ENCODE measurements at places on chromosomes 16 and 17.

GRCh38 chr17:37713028-37713431 is 31.8 kb downstream of the HNF1B start:
- DNase-seq: no peak

DNA sequence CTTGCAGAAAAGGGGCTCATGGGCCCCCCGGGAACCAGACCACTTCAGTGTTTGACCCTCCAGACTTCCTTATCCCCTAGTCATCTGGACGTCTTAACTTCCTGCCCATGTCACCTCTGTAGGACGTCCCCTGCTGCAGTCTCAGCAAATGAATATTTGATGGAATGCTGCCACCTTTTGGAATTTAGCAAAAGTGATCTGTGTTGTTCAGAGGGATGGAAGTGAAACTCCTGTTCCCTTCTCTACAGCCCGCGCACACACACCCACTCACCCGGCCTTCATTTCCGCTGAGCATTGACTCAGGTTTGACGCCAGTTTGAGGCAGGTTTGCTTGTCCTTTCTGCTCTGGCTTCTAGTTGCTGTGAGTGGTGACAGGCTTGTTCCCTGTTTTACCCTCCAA is 507.2 kb upstream of the EEF2KMT start:
- DNase-seq: no peak

DNA sequence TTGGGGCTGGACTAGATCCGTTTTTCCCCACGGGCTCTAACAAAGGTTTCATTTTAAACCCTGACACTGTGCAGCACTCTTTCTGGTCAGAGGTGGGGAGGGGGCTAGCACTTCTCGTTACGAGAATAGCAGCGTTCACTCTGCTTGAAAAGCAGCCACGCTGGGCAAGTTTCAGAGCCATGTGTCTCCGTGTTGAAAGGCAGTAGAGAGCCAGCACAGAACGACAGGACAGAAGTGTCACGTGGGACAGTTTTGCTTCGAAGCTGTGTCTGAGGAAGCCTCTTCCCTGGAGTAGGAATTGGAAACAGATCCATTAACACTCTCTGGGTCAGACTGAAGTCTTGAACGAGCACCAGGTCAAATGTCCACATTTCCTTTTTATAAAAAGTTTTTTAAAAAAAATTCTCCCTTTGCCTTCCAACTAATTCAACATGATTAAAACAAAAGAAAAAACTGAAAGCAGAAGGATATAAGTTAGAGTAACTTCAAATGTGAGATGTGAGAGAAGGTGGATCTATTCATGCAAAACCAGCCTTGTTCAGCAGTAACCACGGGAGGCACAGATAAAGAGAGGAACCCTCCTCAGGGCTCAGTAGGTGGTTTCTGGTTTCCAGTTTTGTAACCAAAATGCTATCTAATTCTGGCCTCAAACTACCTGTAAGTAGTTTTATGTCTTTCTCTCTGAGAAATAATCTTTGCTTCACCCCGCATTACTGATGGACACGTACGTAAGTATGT is 65.0 kb downstream of the SMG6 start:
- DNase-seq: no peak

DNA sequence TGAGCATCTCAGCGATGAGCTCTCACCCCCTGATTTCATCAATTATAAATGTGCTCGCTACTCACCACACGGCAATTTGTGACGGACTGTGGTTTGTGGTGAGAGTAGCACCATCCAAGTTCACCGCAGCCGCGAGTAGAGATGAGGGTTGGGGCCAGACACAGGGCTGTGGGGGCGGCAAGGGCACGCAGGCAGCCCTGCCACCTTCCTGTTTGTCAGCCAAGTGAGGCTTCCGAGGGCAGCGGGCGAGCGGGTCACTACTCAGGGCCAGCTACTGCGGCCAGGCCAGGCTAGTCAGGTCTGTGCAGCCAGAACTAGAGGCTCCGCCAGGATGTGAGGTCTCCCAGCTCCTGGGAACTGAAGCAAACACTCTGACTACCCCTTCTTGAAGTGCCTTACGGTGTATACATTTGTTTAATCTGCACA is 39.6 kb upstream of the MEOX1 start:
- peak; percentile 42 for DNase-seq

- DNase-seq: no peak
Observed at GRCh38 chr16:13127144-13127543, 225.7 kb downstream of the SHISA9 start.

DNA sequence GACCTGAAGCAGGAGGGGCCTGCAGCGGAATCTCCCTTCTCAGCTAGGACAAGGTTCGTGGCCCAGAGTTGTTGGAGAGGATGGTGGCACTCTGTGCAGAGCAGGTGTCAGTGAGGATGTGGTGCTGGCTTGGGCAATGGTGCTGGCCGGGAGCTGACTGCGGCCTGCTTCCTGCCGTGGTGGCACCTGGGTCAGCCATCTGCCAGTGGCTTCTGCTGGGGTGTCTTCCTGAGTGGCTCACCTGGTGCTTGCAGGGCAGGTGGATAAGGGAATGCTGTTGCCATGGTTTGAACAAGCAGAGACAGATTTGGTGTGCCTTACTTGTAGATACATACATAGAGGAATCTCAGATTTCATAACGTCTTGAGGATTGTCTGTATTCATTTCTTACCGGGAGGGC is 69.6 kb downstream of the SEC14L1 start:
- DNase-seq: no peak

GRCh38 chr16:17564856-17565255 is 94.1 kb upstream of the XYLT1 start:
- no peak for DNase-seq

- DNase-seq: no peak
Observed at GRCh38 chr16:69593751-69594255, 28.0 kb downstream of the NFAT5 start.

DNA sequence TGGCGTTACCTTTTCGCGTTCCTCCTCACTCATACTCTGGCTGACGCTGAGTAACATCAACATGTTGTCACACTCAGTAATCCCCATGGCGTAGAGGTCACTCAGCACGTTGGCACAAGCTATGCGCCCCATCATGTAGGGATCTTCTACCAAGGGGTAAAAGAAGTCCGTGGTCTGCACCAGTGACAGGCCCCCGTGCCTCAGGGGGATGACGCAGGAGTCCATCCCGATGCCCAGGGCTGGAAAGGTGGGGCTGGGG is 596 bp downstream of the SEPHS2 start:
- DNase-seq: no peak

- DNase-seq: no peak
Observed at GRCh38 chr17:72193391-72194106, 72.7 kb downstream of the SOX9 start.

- DNase-seq: no peak
Observed at GRCh38 chr17:50949989-50950877, 84.1 kb upstream of the TOB1 start.

DNA sequence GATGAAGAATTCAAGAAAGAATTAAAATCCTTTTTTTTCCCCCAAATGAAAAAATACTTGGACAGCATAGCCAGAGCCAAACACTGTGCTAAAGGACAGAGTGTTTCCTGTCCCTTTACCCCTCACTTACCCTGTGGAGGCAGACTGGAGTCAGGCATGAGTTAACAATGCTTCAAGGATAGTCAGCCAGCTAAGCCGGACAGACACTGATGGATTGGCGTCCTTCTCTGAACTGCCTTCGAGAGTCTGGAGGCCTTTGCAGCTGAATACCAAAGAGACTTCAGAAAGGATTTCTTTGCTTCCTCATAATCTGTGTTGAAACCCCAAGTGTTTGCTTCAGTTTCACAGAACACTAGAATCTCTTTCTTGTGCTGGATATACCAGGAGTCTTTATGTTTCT is 4.6 kb downstream of the METTL9 start:
- DNase-seq: no peak

DNA sequence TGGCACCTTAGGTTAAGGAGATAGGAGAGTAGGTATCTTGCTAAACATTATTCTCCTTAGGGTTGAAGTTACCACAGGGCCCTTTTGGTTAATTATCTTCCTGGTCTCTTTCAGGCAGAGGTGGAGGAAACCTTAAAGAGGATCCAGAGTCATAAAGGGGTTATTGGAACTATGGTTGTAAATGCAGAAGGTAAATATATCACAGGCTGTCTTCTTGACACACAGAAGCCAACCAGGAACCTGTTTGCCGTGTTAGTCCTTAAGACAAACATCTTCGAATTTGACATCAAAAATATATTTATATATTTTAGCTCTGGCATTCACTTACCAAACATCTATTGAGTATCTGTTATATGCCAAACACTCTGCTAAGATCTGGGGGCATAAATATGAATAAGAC is 2.4 kb downstream of the DYNLRB2 start:
- no peak for DNase-seq

DNA sequence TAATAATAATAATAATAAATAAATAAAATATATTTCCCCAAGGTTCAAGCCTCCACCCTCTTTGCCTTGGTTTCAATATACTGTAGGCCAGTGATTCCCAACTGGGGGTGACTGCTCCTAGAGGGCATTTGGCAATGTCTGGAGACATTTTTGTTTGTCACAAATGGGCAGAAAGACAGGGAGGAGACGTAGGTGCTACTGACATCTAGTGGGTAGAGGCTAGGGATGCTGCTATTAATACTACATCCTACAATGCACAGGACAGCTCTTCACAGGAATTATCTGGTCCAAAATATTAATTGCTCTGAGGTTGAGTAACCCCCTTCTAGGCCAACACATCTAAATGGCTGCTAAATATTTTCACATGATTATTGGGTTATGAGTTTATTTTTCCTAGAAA is 12.8 kb upstream of the PRR14 start:
- no peak for DNase-seq

- peak; percentile 55 for DNase-seq
Observed at GRCh38 chr17:61201211-61201610, 198.4 kb upstream of the TBX2 start.

DNA sequence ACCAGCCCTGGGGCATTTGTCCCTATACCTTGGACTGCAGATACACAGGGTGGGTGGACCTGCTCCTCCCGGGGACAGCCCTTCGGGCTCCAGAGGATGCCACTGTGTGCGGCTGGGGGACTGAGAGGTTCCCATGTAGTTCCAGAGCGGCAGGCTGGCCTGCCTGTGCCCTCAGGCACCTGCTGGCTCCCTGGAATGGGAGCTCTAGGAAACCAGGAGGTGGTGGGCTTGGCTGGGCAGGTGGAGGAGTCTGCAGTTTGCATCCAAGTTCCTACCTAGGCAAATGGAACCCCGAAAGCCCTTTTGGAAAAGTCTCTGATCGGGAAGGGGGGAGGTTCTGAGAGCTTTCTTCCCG is 982 bp downstream of the DBNDD1 start:
- no peak for DNase-seq

GRCh38 chr16:22188595-22189442 is 17.3 kb upstream of the EEF2K start:
- no peak for DNase-seq

GRCh38 chr16:1198194-1198593 is 26.9 kb downstream of the TPSG1 start:
- no peak for DNase-seq

DNA sequence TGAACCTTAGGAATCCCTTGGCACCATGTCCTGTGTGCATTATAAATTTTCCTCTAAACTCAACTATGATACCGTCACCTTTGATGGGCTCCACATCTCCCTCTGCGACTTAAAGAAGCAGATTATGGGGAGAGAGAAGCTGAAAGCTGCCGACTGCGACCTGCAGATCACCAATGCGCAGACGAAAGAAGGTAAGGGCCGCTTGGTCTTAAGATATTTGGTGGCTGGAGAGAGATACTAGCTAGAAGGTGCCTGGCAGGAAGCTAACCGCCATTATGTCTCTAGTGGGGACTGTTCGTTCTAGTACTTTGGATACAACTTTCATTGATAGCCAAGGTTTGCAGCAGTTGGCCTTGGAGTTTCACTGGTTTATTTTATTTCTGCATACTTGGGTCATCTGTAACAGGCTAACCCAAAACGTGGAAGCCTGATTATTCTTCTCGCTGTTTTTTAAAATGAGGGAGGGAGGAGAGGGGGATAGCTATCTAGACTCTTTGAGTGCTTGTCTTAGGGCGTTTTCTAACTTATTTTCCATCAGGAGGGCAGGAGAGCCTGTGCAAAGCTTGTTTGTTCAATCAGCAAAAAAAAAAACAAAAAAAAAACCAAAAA is 1.3 kb downstream of the RBBP6 start:
- no peak for DNase-seq

- DNase-seq: no peak
Observed at GRCh38 chr16:72372087-72373045, 200.4 kb upstream of the PMFBP1 start.

- DNase-seq: no peak
Observed at GRCh38 chr17:9465210-9465921, 110.3 kb downstream of the STX8 start.

DNA sequence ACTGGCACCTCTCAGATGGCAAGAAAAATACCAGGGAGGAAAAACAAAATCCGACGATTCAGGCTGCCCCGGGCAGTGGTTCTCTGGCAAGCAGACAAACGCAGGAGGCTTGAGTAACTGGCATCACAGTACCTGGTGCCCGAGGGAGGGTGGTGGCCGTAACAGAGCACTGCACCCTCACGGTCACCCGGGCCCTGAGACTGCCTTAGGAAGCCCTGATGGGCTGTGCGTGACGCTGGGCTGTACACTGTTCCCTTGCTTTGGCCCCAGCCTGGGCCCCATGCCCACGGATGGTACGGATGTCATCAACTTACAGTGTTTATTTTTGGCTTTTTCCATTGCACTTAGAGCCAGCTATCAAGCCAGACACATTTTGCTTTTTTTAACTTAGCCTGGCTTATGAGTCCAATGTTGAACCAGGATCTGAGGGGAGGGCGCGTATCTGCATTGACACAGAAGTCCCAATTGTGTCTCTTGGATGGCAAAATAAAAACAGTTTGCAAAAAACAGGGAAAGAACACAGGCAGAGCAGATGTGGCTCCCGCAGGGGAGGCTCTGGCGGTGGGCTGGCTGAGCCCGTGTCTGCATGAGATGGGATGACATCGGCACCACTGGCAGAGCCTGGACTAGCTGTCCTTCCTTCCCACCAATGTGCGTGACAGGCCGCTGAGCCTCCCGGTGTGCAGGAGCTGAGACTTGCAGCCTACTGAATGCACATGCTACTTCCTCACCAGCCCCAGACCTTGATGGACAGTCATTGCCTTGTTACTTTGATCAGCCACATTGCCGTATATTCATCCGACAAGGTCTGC is 287.7 kb downstream of the FOXL1 start:
- DNase-seq: no peak

All from HS-27A (cell line).